ENCODE measurements at places on chromosomes 12 and 14.

DNA sequence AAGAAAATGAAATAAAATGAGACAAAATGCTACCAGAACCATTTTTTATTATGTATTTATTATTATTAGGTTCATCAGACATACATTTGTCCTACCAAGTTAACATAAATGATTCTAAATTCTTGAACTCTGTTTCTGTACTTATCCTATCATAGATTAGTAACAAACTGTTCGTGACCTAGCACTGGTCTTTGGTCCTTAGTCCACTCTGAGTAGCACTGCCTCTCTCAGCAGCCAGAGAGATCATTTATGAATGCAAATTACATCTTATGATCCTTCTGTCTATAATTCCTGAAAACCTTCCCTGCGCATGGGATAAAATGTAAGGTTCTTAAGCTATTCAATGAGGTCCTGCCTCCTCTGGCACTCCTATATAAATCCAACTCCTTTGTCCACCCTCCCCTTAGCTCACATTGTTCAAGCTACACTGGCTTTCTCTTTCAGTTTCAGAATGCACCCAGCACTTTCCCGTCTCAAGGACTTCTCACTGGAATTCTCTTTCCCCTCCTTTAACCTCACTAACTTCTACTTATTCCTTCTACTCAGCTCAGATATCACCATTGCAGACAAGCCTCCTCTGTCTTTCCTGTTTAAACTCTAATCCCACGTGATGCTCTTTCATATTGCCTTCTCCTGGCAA lies 17.1 kb downstream of the PDZRN4 start:
- no peak for DNase-seq

DNA sequence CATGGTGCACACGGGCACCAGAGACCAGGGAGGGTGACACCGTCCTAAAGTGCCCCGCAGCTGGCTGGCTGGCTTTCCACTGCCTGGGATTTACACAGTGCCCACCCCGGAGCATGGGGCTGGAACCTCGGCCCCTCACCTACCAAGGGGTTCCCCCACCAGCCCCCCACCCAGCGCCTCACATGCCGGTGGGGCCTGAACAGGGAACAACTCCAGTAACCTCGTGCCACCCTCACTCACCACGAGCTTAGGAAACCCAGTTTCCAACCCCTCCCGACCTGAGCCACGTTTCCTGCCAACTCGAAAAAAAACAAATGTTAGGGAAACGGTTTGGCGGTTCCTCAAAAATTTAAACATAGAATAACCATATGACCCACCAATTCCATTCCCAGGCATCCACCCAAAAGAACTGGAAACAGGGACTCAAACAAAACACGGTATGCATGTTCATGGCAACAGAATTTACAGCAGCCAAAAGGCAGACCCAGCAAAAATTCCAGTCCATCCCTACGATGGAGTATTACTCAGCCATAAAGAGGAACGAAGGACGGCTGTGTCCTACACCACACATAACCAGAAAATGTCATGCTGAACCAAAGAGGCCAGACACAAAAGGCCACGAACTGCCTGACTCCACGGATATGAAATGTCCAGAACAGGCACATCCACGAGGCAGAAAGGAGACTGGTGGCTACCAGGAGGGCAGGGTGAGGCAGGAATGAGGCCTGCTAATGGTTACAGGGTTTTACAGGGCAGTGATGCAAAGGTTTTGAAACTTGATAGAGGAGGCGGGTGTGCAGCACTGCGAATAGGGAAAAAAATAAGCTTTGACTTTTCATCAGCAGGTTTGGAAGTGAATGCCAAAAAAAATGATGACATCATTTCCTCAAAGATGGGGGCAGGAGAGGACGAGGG lies 68.9 kb downstream of the NCOR2 start:
- no peak for DNase-seq

DNA sequence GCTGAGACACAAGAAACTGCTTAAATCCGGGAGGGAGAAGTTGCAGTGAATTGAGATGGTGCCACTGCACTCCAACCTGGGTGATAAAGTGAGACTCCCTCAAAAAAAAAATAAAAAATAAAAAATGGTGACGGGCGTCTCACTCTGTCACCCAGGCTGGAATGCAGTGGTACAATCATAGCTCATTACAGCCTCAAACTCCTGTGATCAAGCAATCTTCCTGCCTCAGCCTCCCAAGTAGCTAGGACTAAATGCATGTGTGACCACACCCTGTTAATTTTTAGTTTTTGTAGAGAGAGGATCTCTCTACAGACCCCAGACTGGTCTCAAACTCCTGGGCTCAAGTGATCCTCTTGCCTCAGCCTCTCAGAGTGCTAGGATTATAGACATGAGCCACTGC lies 9.1 kb downstream of the SNX6 start:
- no peak for DNase-seq

DNA sequence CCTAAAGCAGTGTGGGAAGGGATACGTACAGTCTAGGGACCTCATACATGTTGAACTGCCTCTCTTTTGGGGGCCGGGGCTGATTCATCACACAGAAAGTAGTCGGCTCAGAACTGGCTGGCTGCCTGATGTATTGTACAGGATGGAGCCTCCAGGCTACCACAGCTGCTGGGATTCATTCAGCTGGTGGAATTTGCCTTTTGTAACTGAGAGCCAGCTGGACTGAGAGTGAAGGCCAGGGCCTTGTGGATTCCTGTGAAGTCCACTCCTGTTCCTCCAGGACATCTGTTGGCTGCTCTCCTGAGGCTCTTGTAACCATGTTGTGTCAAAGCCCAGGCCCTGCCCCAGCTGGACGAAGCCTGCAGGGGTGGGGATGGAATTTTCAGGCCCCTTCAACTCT lies 116.3 kb upstream of the PRICKLE1 start:
- DNase-seq: no peak

DNA sequence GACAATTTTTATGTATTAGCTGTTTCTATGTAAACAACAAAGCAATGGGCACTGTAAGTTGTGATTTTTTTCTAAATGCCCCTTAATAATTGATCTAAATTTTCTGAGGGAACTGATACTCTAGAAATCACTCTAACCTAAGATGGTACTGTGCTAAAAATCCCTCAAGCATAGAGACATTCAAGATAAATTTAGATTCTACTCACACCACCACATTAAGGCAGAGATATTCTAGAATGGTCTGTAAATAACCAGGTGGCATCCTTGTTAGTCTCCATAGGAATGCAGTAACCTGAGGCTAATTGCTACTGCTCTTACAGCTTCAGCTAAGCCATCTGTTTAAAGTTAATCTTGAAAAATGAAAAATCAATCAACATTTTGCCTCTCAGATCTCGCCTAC lies 87.3 kb downstream of the SLC41A2 start:
- no peak for DNase-seq

DNA sequence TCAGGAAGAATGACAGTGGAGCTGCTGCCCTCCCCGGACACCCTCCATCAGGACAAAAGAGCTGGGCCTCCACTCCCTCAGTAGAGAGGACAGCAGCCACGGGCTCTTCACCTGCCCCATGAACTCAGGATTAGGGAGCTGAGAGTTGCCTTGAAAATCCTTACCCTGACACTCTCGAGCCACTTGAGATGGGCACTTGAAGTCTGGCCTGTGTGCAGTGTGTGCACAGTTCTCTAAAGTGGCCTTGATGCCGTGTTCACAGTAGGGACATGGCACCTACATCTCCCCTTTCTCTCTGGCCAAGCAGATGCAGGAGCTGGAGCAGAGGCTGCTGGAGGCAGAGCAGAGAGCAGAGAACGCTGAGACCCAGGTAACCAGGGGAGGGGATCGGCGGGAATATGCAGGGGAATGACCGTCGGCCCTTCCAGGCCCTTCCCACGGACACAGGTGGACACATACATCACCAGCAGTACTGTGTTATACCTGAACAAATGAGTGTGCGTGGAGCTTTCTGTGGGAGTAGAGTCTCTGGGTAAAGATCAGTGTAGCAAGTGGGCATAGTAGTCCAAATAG lies 22.5 kb downstream of the PLEKHH1 start:
- no peak for DNase-seq

DNA sequence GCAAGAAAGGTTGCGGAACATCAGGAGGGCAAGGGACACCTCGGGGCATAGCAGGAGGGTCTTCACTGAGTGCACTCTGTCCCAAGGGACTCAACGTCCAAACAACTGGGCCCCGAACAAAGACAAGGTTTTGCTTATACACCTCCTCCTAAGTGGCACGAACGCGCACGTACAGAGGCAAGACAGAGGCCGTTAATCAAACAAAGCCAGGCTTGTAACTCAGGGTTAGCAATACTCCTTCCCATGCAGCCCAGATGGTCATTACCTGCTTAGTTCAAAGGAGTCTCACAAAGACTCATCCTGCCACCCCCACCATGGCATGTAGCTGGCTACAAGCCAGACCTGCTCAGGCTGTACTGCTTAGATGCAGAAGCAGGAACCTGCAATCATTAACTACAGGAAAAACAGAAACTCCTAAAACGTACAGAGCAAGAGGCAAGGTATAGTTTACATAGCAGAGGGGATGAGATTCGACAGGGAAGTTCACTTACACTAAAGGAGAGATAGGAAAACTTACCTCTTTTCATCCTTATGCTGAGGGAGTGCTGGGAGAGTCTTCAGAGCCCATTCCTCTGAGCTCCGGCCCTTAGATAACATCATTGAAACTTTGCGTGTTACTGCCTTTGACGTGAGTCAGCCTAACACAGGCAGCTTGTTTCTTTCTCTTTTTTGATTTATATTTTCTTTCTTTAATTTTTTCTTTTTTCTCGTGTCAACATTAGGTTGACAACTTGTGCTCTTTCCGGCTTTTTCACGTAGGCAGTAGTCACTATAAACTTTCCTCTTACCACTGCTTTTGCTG lies 1319.1 kb downstream of the TMEM121 start:
- DNase-seq: no peak

DNA sequence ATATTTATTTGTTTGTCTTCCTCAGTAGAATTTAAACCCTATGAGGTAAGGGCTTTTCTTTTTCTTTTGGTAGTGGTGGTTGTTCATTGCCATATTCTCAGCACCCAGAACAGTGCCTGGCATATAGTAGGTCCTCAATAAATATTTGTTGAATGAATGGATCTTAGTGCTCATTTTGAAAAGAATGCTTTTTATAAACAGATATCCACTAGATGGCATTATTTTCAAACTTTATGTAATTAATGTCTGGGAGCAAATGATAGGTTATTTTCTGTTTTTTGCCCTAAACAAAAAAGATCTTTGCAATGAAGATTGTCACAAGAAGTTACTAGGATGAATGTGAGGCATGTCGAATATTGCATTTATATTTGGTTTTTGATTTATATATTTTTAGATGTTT lies 64.1 kb downstream of the RAD51B start:
- no peak for DNase-seq

DNA sequence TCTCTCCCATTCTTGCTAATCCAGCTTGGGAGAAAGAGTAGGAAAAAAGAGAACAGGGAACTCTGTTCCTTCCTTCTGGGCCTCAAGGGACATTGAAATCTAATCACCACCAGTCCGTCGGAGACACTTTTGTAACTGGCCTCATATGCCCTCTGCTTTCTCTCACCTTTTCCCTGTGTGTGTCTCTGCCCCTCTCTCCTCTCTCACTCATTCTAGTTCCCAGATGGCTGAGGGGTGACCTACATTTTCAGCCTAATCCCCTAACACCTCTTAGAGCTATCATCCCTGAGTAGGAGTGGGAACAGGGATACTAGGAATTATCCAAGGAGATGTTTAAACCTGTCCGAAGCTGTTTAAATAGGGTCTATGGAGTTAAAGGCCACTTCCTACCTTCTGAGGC lies 8.9 kb upstream of the PCK2 start:
- no peak for DNase-seq

- no peak for DNase-seq
Observed at GRCh38 chr14:60654334-60654821, 5.1 kb upstream of the SIX1 start.

DNA sequence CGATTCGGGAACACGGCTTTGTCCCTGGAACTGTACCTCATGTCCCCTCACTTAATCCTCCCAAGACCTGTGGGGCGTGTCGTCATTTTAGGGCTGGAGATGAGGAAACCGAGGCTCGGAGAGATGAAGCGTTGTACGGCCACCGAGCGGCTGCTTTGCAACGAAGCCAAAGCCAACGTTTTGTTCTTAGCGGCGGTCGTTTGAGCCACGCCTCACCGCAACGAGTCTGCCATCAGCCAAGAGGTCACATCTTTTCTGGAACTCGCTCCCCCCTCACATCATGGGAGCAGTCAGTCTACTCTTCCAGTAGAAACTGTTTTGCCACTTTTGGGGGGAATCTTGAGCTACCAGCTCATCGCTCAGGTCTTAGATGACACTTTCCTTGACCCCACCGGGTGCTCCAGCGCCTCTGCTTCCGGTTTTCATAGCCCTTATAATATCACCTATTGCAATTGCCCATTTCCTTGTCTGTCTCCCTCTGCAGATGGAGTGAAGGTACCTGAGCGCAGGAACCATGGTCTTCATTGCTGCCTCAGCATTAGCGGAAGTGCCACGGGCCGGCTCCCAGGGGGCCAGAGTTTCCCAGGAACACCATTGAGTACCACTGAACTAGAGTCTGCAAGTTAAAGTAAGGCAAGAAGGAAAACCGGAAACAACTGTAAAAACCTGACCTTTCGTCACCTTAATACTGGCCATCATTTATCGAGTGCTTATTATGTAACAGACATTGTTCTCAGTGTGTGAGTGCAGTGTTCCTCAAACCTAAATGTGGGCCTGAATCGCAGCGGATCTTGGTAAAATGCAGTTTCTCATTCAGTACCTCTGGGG lies 19.6 kb downstream of the NINJ2 start:
- DNase-seq: no peak

DNA sequence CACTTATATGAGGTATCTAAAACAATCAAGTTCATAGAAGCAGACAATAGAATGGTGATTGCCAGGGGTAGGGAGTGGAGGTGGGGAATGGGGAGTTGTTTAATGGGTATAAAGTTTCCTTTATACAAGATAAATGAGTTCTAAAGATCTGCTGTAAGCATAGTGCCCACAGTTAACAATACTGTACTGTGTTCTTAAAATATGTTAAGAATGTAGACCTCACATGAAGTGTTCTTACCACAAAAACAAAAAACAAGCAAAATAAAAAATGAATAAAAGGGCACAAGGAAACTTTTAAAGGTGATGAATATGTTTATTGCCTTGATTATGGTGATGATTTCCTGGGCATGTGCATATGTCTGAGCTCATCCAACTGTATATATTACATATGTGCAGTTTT lies 211.8 kb downstream of the MSRB3 start:
- DNase-seq: no peak

All from caudate nucleus (tissue), 63 donors.